ENCODE measurements at places on chromosomes 4 and X. TPM values are rescaled to one million over a fixed set of nuclear protein-coding genes. Genes with fewer than 3 reads are reported as not detected.

Gene RPL39
- 1,432 TPM for total RNA-seq

Gene NPNT
- total RNA-seq = 5.5 TPM

Gene CCDC120
- total RNA-seq = 1.3 TPM

Gene MGAT4D
- not detected for total RNA-seq

Gene IL13RA2
- total RNA-seq = 0.47 TPM

Gene CTAG1A
- not detected for total RNA-seq

Gene PARM1
- 88.9 TPM for total RNA-seq

Gene KIAA1210
- not detected for total RNA-seq

Gene VCX3B
- not detected for total RNA-seq

Gene SCML2
- 1.1 TPM for total RNA-seq
